Suppressor macrophage (primary cell): ENCODE measurements at places on chromosomes 6 and 20.
A peak's percentile ranks its signal among the peaks of the same experiment; 100 is the strongest.

- DNase-seq = no peak
Measured at GRCh38 chr20:31632548-31633338, 5.0 kb upstream of the COX4I2 start.

- no peak for DNase-seq
Measured at GRCh38 chr6:77686931-77687330, 34.1 kb downstream of the MEI4 start.

- no peak for DNase-seq
Measured at GRCh38 chr20:8353512-8353911, 221.4 kb downstream of the PLCB1 start.

DNA sequence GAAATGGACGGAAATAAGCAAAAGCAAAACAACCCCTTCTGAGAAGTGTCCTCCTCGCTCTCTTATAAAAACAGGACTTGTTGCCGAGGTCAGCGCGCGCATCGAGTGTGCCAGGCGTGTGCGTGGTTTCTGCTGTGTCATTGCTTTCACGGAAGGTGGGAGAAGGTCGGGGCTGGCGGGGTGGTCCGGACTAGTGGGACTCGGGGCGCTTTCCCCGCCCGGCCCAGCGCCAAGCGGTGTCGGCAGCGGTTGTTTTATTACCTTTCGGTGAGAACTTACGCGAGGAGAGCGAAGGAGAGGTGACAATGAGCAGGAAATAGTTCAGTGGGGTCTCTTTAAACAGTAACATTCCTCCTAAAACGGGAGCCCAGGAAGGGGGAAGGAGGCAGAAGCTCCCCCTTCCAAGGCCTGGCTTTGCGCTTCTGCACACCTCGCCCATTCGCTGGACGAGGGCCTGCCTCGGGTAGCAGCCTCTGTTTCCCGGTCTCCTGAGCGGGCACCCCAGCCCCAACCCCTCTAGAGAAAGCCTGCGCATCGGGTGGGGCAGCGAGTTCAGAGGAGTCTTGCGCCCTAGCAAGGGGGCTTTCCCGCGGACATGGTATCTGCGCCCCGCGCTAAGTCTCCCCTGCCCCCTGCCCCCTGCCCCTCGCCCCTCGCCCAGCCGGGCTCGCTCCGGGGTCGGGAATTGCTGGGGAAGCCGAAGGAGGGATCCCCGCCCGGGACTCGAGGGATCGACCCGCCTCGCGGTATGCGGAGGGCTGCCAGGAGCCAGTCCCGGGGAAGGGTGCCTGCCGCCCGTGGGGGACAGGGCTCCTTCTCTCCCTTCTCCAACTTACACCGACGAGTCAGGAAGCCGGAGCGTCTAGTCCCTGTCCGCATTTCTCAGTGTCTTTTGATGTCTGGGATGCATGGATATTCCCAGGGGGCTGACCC is 1.2 kb upstream of the TBXT start:
- peak; percentile 29 for DNase-seq

- no peak for DNase-seq
Measured at GRCh38 chr6:68087399-68088133, 547.5 kb upstream of the ADGRB3 start.
